ENCODE measurements at places on chromosomes 3 and 15.
A peak's percentile ranks its signal among the peaks of the same experiment; 100 is the strongest.

DNA sequence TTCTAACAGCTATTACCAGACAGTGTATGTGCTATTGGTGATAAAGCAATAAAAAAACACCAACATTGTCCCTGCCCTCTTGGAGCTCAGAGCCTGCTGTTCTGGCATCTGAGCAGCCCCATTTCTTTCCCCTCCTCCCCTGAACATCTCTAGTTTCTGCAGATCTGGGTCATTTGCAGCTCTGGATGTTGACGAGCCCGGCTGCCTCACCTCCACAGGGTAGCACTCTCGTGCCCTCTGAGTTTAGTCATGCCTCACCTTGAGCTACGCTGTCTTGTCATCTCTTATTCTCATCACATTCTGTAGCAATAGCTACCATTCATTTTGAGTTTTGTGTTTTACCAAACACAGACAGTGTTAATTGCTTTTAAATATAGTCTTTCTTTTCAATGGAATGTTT lies 30.0 kb upstream of the GPR171 start:
- no peak for DNase-seq

- no peak for DNase-seq
Observed at GRCh38 chr3:72338082-72338941, 509.9 kb downstream of the SHQ1 start.

- DNase-seq, result peak; percentile 59
Observed at GRCh38 chr3:128584412-128585020, 66.1 kb downstream of the RPN1 start.

- DNase-seq, result no peak
Observed at GRCh38 chr3:44870375-44871061, 3.9 kb upstream of the TGM4 start.

DNA sequence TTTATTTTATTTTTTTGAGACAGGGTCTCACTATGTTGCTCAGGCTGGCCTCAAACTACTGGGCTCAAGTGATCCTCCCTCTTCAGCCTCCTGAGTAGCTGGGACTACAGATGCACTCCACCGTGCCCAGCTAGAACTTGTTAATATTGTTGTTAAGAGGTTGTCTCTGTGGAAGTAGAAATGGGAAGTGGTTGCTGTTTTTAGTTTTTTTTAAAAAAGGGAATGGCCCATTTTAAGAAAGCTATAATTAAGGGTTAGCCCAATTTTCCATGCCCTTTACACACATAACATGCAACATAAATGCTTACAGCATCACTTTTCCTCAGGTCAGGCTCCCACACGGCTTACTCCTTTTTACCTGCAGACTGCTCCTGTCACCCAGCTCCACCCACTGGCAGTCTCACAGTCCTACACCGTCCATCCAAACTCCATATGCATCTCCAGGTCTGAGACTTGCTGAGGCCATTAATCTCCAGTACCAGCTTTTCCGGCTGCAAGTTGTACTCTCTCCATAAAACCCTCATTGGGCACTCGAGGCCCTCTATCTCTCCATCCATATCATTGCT lies 19.8 kb downstream of the MORC1 start:
- DNase-seq, result no peak

GRCh38 chr15:52263563-52264282 lies 31.9 kb downstream of the MYO5C start:
- DNase-seq, result no peak

GRCh38 chr15:39781967-39782302 lies 706 bp downstream of the FSIP1 start:
- DNase-seq, result no peak

GRCh38 chr3:138348754-138349739 lies 668 bp downstream of the MRAS start:
- DNase-seq, result no peak

DNA sequence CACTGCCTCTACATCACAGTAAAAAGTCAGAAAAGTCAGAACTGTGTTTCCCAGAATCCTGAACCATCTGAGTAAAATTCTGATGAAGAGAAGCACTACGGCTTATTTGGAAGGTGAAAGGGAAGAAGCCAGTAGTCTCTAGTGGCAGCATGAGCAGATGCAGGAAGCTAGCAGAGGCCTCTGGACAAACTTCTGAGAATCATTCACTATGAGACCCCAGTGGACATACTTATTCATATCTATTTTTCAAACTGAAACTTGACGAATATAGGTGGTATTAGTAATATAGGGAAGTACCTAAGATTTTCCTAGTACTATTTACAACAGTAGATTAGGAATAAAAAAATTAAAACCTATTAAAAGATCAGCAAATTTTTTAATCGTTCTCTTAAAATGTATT lies 272.8 kb upstream of the TTC14 start:
- no peak for DNase-seq

DNA sequence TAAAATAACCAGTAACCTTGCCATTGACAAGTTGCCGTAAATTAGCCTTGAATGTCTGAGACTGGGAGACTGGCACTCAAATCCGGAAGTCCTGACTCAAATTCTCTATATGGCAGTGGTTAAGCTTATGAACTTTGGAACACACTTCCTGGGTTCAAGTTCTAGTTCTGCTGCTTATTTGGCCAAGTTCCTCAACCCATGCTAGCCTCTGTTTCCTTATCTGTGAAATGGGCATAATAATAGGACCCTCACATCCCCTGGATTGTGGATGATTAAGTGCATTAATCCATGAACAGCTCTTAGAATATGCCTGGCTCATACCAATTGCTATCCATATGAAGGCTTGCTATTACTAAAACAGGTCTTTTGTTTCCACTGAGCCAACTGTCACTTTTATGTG lies 311.5 kb downstream of the EDEM1 start:
- DNase-seq, result no peak

DNA sequence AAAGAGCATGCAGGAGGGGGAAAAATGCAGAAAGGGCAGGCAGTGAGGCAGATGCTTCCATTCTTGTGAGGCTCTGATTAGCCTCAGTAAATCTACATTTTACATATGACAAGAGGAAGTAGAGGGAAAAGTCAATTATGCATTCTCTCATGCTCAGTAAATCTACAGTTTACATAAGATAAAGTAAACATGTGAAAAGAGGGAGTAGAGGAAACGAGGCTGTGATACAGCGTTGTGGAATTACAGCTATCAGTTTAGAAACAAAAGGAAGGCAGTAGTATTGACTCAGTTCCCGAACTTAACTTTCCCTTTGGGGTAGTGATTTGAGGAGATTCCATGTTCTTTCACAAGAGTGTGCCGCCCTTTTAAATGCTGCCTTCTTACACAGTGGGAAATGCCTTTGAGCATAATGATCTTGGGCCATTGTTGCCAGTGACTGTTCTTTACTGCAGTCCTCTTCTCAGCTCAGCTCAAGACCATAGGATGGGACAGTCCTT lies 39.3 kb downstream of the OSTN start:
- no peak for DNase-seq

GRCh38 chr3:55252921-55253320 lies 234.2 kb downstream of the WNT5A start:
- DNase-seq, result no peak

DNA sequence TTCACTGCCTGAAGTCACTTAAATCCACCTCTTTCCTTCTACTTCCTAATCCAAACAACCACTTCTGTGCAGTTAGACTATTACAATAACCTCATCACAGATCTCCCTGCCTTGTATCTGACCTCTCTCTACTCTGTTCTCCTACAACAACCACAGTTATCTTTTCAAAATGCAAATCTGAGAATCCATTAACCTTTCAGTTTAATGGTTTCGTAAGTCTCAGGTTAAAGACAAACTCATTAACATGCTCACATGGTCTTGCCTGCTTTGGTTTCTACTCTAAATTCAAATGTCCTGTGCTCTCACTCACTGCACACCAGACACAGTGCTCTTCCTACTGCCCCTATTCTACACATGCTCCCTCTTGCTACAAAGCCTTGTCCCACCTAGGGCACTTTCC lies 406.5 kb upstream of the THBS1 start:
- DNase-seq, result no peak

DNA sequence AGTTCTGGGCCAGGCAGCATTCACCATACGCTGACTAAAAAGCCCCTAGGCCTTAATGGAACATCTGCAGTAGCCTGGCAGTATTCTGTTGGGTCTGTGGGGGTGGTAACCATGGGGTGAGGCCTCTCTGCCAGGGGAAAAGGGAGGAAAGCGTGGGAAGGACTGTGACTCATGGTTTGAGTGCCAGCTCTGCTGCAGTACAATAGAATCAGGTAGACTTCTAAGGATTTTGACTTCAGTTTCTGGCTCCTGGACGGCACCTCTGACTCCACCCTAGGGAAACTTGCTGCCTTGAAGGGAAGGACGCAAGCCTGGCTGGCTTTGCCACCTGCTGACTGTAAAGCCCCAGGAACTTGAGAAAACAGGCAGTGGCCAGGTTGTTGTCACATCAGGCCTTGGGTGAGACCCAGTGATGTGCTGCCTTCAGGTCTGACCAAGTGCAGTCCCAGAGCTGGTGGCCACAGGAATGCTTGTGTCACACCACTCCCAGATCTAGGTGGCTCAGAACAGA lies 148.6 kb downstream of the SUCNR1 start:
- no peak for DNase-seq

DNA sequence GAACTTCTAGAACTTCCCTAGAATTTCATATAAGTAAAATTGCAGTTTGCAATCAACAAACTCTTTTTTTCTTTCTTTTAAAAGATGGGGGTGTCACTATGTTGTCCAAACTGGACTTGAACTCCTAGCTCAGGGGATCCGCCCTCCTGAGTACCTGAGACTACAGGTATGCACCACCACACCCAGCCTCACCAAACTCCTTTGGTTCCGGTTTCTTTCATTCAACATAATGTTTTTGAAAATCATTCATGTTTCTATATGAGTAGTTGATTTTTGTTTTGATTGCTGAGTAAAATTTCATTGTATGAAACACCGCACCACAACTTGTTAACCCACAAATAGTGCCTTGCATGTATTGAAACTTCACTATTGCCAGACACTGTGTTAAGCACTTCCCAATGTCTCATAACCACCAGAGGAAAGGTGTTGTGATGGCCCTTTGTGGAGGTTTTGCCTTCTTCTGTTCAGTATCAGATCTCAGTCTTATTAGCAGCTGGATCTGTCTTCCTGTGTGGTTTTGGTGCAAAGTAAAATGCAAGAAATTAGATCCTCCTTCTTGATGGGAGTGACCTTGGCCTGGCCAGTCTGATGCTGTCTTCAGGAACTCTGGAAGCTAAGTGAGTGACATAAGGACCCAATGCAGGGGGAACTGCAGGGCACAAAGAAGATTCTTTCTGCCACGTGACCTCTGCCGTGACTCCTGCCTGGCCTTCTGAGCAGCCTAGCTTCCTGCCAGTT lies 78.8 kb upstream of the UBE2E1 start:
- no peak for DNase-seq

DNA sequence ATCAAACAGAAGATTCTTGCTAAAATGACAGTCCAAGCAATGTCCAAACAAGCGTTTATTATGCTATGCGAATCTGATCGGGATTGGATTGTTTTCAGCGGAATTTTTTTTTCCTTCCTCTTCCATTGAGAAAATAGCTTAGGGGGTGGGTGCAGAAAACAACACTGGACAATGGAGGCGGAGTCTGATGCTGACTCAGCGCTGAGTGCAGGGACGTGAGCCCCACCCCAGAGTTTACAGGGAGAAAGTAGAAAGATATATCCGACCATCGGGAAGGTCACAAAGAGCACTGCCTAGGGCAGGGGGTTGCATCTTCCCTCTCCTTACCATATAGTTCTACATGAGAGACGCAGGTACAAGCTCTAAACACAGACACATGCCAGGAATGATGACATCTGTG lies 117.0 kb downstream of the FOXP1 start:
- no peak for DNase-seq

- DNase-seq, result no peak
Observed at GRCh38 chr3:171231361-171231760, 204.8 kb upstream of the SLC2A2 start.

DNA sequence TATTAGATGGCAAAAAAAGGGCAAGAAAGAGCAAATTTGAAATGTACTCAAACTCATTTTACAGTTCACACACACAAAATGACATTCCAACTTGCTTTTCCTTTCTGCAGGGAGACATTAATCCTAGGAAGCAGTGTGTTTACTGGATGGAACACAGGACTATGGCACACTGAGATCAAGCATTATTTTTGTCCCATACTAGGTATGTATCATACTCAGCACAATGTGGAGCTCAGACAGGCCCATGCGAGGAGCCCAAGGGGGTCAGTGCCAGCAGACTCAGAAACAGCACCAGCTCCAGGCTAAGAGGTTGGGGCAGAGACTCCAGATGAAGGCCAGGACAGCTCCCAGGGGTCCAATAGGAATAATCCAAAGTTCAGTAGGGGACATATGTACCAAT lies 30.8 kb upstream of the SLC35G2 start:
- no peak for DNase-seq

- no peak for DNase-seq
Observed at GRCh38 chr15:66017792-66018487, 148.6 kb downstream of the RAB11A start.

GRCh38 chr3:168612671-168613070 lies 516.9 kb upstream of the GOLIM4 start:
- no peak for DNase-seq

GRCh38 chr3:23880703-23881339 lies 36.0 kb downstream of the NKIRAS1 start:
- DNase-seq, result no peak

DNA sequence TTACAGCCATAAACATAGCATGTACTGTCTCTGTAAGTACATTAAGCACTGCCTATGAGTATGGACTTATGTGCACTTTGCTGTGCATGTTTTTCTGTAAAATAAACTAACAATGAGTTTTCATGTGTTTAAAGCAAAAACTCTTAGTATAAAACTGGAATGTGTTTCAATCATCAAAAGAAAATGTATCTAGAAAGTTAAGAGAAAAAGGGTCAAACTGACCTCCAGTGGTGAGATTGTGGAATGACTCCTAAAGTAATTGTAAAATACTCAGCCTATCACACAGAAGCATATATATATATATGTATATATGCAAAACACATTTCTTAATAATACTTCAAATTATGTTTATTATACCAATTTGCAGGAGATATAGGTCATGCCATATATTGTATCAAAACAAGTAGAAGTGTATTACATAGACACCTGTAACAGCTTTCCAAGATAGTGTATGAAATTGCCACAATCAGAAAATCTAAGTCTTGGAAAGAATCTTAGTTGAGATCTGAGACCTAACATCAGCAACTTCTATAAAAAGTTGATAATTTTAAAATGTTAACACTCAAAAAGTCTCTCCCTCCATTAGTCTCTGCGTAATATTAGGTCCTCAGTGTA lies 199.6 kb downstream of the FMN1 start:
- no peak for DNase-seq

DNA sequence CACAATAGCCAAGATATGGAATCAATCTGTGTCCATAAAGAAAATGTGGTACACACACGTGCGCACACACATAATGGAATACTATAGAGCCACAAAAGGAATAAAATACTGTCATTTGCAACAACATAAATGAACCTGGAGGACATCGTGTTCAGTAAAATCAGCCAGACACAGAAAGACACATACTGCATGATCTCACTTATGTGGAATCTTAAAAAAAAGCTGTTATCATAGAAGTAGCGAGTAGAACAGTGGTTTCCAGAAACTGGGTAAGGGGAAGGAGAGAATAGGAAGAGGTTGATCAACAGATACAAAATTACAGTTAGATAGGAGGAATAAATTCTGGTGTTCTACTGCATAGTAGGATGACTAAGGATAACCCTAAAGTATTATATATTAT lies 11.1 kb downstream of the ATOSA start:
- DNase-seq, result no peak

- no peak for DNase-seq
Observed at GRCh38 chr3:196643201-196643749, 3.8 kb downstream of the NRROS start.

- DNase-seq, result no peak
Observed at GRCh38 chr3:194031867-194032635, 103.9 kb upstream of the HES1 start.

- DNase-seq, result no peak
Observed at GRCh38 chr3:153356908-153357307, 194.9 kb downstream of the RAP2B start.

- DNase-seq, result no peak
Observed at GRCh38 chr3:171797873-171798272, 12.4 kb downstream of the PLD1 start.

All from DMS 273 treated with DMSO at 0.1 percent for 48 hours (cell line).